T-helper 9 cell (primary cell): ENCODE measurements at places on chromosomes 5 and 9.
A peak's percentile ranks its signal among the peaks of the same experiment; 100 is the strongest.

DNA sequence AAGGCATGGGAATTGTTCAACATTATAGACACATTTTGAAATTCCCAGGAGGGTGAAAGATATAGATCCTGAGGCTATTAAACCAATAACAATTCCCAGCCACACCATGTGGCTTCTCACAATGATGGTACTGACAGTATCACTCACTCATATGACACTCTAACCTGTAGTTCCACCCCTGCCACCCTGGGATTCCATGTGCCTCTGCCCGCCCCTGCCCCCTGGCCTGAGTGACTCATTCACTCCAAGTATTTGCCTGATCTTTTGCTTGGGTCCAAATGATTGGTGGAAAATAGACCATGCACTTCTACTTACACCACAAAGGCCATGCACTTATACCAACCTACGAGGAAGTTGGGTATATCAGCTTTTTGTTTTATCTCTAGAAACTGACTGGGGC lies 305.2 kb upstream of the DAB2 start:
- no peak for DNase-seq

GRCh38 chr5:127216898-127217675 lies 73.5 kb upstream of the MEGF10 start:
- no peak for DNase-seq

DNA sequence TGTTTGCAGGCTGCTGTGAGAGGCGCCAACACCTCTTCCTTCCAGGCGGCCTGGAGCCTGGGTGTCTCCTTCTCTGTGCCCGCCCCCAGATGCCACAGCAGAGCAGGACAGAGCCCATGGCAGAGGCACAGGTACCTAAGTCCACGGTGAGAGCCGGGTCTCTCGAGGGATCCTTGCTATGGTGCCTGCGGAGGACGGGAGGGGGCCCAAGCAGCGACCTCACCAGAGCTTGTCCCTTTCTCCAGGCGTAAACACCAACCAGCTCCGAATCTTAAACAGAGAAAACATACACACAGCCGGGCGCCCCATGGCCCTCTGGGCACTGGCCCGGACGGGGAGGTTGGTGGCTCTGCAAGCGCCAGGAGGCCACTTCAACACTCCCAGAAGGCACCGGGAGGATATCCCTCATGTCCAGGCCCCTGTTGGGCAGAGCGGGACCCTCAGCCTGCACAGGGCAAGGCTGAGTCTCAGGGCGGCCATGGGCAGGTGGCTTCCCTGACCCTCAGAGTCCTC lies 11.8 kb downstream of the CCDC187 start:
- DNase-seq = no peak

GRCh38 chr5:116340799-116341198 lies 233.8 kb downstream of the SEMA6A start:
- no peak for DNase-seq

GRCh38 chr9:130212543-130213297 lies 40.5 kb downstream of the NCS1 start:
- no peak for DNase-seq

- DNase-seq = no peak
Observed at GRCh38 chr5:167964529-167964928, 326.9 kb upstream of the WWC1 start.

GRCh38 chr9:133540698-133541025 lies 6.2 kb downstream of the ADAMTSL2 start:
- DNase-seq = no peak

GRCh38 chr5:151270599-151270998 lies 17.6 kb downstream of the GM2A start:
- DNase-seq = no peak

- no peak for DNase-seq
Observed at GRCh38 chr9:112337547-112337946, 4.1 kb upstream of the PTBP3 start.

- no peak for DNase-seq
Observed at GRCh38 chr5:130385656-130386055, 481.4 kb downstream of the CHSY3 start.

GRCh38 chr9:89967527-89967926 lies 362.7 kb downstream of the GADD45G start:
- DNase-seq = no peak

- DNase-seq = no peak
Observed at GRCh38 chr9:131811405-131811804, 71.5 kb upstream of the RAPGEF1 start.

DNA sequence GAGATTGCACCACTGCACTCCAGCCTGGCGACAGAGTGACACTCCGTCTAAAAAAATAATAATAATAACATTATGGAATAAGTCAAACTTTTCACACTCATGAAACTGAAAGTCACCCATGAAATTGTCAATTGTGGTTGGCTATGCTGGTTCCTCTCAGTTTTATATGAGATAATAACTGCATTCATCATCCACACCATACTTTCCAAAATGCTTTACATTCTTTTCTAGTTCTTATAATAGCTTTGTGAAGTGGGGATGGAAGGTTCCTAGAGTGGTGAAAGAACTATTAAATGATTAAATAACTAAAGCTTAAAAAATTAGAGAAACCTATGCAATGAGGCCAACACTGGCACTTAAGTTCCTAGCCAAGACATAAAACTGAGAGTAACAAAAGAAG lies 12.6 kb upstream of the ASPN start:
- DNase-seq = no peak

GRCh38 chr9:125296843-125297372 lies 35.3 kb downstream of the GAPVD1 start:
- DNase-seq = no peak

DNA sequence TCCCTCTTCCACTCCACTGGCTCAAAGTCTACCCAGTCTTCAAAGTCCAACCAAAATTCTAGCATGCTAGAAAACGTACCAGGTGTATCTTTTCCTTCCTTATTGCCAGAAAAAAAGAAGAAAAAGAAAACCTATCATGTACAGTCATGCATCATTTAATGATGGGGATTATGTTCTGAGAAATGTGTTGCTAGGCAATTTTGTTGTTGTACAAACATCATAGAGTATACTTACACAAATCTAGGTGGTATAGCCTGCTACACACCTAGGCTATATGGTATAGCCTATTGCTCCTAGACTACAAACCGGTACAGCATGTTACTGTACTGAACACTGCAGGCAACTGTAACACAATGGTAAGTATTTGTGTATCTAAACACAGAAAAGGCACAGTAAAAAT lies 104.8 kb downstream of the SREK1 start:
- DNase-seq = no peak

- no peak for DNase-seq
Observed at GRCh38 chr5:66993448-66993847, 203.2 kb downstream of the CD180 start.

GRCh38 chr5:18985171-18985758 lies 1002.7 kb downstream of the CDH18 start:
- no peak for DNase-seq

DNA sequence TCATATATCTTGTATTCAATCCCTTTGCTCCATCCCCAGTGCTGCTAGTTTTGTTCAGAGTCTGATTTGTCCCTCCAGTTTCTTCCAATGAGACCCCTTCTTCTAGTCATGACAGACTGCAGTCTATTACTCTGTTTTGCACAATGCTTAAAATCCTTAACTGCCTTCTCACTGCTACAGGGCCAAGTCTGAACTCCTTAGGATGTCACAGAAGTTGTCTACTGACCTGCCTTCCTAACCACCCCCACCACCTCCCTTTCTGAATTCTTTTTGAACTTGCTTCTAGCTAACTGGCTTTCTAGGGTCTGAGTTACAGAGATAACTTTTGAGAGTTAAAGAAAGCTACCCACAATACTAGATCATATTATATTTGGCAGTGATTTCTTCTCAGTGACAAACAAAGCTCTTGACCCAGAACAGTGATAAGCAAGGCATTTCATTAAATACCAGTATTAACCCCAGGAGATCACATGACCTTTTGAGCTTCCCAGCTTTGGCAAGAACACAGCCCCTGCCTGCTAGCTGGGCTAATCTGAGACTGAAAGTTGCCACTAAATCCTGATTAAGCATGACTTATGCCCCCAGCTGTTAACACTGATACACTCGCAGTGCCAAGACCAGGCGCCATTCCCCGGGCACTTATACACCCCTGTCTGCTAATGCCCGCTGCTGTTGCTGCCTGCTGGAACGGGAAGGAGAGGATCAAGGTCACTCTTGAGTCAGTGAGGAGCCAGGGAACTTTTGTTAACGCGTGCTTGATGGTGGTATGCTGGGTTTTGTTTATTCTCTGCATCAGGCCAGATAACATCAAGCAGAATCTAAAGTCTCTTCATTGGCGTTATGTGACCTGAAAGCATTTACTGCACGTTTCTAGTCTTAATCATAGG lies 36.4 kb upstream of the ADAMTSL1 start:
- DNase-seq = no peak

- no peak for DNase-seq
Observed at GRCh38 chr9:94952565-94953373, 226.3 kb downstream of the AOPEP start.

DNA sequence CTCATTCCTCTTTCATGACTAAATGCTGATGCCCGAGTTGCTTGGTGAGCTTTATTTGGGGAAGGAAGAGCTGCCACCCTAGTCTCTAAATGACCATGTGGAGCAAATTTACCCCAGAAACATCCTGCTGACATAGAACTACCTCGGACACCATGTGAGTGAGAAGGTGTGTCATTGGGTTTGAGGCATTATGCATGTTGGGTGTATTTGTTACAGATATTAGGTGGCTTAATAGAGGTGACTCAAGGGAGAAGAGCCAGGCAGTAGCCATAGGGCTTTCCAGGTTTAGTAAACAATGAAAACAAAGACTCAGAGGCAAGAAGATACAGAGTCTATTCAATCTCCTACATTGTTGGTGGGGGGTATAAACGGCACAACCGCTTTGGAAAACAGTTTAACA lies 581.5 kb downstream of the CCDC171 start:
- no peak for DNase-seq

DNA sequence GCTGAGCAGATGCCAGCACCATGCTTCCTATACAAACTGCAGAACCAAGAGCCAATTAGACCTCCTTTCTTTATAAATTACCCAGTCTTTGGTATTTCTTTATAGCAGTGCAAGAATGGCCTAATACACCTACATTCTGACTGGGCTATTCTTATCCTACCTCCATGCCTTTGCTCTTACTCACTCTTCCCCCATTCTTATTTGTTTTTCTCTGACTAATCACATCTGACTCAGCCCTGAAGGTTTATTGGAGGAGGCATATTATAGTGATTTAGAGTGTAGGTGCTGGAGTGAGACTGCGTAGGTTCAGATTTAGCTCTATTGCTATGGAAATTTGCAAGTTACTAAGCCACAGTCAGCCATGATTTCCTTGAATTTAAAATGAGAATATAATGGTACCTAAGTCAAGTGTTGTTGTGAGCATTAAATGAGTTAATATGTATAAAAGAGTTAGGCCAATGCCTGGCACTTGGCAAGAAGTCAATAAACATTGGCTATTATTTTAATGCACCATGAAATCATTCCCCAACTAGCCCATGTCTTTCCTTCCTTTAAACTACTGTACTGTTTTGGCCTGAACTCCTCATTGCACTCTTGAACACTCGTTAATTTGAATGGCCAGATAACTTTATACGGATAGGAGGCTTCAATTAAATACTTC lies 531.2 kb upstream of the ZNF608 start:
- DNase-seq = no peak

DNA sequence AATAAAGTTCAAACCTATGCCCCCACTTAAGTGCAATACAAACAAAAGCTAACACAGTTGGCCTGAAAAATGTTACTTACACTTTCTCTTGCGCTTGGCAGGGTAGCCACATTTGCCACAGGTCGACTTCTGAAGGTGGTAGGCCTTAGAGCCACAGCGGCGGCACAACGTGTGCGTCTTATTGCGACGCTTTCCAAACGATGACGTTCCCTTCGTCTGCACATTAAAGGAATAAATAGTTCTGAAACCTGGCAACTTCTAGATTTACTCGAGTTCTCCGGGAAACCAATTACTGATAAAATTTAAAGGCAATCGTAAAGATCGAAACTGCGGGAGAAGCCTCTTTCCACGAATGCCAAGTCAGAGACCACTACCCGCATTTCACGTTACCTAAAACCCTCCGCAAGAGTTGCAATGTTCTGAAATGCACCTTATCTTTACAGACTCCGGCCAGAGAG lies 602 bp downstream of the RPL37 start:
- peak; percentile 50 for DNase-seq

GRCh38 chr9:93658184-93658925 lies 82.0 kb downstream of the PHF2 start:
- no peak for DNase-seq

DNA sequence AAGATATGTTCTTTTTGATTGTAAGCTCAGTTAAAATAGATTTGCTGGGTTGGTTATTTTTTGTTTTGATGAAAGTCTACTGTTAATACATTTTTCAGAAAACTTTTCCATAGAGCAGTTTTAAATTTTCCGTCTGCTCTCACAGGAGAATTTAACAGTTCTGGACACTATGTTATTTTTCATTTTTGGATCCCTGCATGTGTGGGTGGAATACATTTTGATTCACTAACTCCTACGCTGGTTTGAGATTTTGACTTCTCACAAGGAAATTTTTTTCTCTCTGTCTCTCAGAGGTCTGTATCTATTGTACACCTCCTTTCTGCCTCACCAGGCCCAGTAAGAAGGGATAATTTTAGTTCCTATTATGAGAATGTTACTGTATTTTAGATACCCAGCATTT lies 502.4 kb downstream of the CDH10 start:
- DNase-seq = no peak

DNA sequence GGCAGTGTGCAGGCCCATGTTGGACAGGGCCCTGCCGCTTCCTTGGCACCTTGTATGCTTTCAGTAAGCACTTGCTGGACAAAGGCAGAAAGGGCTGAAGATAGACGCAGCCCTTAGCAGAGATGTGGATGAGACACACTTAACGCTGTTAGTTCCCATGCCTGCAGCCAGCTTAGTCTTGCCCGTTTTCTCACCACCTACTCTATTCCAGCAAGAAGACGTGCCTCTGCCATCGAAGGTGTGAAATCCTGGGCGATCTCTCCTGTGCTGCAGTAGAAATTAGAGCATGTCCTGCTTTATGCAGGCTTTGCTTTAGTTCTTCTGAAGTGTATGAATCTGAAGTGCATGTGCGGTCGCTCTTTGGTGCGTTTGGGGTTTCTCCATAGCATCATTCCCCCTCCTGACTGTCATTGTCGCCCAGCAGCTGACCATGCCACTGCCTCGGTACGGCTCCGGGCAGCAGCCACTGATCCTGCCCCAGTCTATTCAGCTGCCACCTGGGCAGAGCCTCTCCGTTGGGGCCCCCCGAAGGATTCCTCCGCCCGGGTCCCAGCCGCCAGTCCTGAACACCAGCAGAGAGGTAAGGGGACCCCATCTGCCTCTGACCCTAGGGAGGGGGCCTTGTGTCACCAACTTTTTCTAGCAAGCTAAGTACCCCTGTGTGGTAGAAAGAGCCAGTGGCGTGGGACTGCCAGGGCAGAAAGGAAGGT lies 11.6 kb upstream of the POMT1 start:
- DNase-seq = no peak

- no peak for DNase-seq
Observed at GRCh38 chr5:158127536-158127935, 268.6 kb upstream of the CLINT1 start.

DNA sequence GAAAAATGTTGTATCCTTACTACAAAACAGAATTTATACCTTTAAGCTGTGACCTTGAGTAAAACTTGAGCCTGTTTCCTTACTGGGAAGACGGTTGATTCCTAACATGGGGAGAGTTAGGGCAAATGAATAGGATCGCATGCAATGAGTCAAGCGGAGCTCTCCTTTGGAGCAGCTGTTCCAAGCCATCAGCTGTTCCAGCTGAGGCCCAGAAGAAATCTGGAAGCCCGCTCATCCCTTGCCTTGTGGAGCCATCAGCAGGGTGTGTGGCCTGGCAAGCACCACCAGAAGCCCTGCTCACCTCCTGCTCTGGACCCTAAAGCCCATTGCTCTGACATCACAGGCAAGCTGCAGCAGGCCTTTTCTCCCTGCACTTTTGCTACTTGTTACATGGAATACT lies 8.0 kb downstream of the KIAA1191 start:
- no peak for DNase-seq

- DNase-seq = no peak
Observed at GRCh38 chr9:121503444-121503843, 3.8 kb upstream of the GGTA1 start.
